Activated CD4-positive, alpha-beta memory T cell treated with anti-CD3 and anti-CD28 coated beads for 36 hours (primary cell): ENCODE measurements at places on chromosomes 13 and 19. TPM values are rescaled to one million over a fixed set of nuclear protein-coding genes. Genes with fewer than 3 reads are reported as not detected.

DNA sequence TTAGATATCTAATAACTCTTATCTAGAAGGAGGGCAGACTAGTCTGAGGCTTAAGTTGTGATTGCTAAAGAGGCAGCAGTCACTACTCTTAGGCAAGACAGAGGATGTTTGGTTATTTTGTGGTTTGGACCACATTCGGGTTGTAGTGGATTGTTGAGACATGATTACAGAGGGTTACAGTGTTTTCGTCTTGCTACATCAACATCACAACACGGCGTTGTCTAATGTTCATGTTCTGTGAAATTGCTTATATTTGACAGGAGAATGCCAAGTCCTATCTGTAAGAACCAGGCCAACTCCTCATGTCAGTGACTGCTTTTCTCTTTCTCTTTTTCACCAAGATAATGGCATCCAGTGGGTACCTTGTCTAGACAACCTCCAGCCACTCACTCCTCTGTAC lies 16.8 kb upstream of the TM9SF2 start:
- no peak for DNase-seq

DNA sequence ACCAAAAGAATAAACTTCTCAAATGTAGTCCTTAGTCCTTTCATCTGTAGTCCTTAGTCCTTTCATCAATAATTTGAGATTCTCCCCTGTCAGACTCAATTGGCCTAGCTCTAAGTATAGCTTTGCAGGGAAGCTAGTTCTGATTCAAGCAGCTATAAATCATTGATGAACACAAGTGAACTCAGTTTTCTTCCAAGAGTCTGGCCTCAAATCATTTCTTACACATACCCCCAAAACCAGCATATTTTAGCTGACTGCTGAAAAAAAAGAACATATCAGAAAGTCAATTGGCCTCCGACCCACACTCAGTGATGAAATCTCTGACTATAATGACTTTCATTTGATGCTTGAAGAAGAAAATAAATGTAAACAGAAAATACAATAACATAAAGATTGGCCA lies 64.9 kb downstream of the TNFSF11 start:
- DNase-seq: no peak

DNA sequence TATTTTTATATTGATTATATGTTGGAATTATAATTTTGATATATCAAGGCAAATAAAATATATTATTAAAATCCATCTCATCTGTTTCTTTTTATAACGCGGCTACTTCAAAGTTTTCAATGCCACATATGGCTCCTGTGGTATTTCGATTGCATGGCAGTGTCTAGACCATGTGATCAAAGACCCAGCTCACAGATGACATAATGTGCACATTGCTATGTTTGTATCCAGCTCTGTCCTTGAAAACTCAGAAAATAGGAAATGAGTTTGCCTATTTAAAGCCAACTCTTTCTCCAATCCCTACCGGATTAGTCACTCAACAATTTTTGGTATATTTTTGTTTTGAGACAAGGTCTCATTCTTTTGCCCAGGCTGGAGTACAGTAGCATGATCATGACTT lies 26.2 kb downstream of the TMTC4 start:
- DNase-seq: no peak

GRCh38 chr13:109996404-109996960 lies 210.1 kb upstream of the IRS2 start:
- DNase-seq: no peak

- no peak for DNase-seq
These were observed 147.5 kb downstream of the CYSLTR2 start for GRCh38 chr13:48801255-48801654.

DNA sequence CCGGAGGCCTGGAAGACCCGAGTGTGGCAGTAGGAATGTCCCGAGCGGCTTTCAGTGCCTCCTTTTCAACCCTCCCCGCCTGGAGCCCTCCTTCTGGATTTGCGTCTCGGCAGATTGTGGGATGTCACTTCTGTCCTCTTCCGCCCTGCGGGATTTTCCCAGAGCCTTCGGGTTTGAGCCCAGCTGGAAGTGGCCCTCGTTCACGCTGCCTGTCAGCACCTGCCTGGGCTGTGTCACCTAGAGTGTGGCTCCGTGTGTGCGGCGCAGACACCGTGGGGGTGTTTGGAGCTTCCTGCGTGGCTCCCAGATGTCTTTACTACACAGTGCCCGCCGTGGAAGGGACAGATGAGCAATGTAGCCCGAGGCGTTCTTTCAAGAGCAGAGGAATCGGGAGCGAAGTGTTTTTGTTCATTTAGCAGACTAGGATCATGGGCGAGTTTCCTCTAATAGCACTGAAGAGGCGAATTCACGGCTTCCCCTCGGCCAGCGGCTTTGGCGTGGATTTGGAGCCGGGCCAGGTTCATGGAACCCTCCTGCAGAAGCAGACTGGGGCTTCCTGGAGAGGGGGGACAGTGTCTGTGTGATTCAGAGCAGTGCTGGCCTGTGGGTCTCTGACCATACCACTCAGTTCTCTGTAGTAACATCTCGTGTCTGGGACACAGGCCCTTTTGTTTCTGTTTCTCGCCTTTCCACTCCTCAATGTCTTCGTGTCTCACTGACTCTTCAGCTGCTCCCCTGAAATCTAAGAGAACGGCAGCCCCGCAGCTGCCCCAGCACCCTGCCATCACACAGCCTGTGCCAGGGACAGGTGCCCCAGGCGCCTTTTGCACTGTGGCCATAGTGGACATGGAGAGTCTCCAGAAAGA lies 68.0 kb downstream of the KDM4B start:
- DNase-seq: no peak

DNA sequence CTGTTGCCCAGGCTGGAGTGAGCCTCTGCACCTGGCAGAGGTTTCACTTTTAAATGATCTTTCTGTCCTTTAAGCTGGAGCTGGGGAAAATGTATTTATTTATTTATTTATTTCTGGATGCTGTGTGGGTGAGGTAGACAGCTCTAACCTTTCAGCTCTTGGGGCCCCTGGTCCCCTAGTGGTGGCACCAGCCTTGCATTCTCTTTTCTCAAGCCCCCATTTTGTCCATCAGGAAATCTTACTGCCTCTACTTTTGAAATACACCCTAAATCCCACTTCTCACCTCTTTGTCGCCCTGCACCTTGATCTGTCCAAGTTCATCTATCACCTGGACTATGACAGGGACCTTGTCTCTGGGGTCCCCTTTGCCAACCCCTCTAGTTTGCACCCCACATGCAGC lies 2.1 kb upstream of the B9D2 start:
- DNase-seq: peak; percentile 29

- peak; percentile 13 for DNase-seq
These were observed 46.8 kb downstream of the COG3 start for GRCh38 chr13:45511310-45512097.

- no peak for DNase-seq
These were observed 1244.2 kb upstream of the MIR17HG start for GRCh38 chr13:90103099-90103784.

DNA sequence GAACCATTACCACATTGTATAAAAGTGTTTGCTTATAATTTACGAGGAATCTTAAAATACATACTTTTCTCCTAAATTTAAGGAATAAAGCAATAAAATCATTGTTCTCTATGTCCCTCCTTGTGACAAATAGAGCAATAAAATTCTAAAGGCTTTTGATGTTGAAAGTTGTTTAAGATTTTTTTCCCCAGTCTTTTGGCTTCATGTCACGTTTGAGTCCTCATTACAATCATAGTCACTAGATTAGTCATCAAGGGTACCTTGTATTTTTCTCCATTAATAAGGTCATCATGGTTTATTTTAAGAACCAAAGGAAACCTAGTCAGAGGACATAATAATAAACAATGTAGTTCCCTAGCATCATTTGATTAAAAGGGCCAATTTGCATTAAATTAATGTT lies 3.2 kb downstream of the WBP4 start:
- no peak for DNase-seq

DNA sequence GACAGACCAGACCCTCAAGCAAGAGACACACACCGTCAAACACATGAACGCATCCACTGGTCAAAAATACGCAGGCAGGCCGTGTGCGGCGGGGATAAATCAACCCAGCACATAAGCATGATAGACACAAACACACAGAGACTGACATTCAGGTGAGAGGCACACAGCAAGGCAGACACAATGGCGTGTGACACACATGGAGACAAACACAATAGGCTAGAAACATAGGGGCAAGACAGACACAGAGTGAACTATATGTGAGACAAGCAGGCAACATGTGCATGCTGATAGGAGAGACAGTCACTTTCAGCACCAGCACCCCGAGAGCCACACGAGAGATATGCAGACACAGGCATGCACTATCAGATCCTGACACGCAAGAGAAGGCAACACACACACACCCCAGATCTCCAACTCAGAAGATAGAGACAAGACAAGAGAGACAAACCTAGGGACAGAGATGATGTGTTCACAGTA lies 6.9 kb upstream of the JUNB start:
- peak; percentile 57 for DNase-seq

The SWSAP1 gene
- total RNA-seq: 1.7 TPM

The ZNF382 gene
- 14.8 TPM for total RNA-seq

The CD209 gene
- not detected for total RNA-seq

The SOX21 gene
- not detected for total RNA-seq

The ASF1B gene
- total RNA-seq: 70.8 TPM

The ATP1A3 gene
- total RNA-seq: 0.64 TPM

The PSG5 gene
- total RNA-seq: not detected

The ZNF729 gene
- total RNA-seq: not detected

The EMC10 gene
- total RNA-seq: 37.6 TPM

The CEACAM16 gene
- total RNA-seq: not detected

The NDUFS7 gene
- total RNA-seq: 117 TPM

The KCNC3 gene
- total RNA-seq: 5.4 TPM

The PEAK3 gene
- total RNA-seq: not detected
